ENCODE measurements at places on chromosomes 1 and 21.
A peak's percentile ranks its signal among the peaks of the same experiment; 100 is the strongest.

DNA sequence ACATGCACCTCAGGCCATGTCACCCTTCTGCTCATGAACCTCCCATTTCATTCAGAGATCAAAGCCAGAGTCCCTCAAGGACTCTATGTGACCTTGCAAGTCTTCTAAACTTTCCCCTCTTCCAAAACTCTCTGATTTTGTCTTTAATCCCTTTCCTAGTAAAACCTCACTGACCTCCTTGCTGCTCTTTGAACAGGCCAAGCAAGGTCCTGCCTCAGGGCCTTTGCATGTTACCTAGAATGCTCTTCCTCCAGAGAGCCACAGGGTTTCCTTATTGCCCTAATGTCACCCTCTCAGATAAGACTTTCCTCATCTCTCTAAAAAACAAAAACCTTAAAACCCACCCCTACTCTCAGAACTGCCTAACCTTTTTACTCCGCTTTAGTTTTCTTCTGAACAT, 26.6 kb downstream of the IL23R start:
- DNase-seq = no peak

GRCh38 chr1:160400223-160400645, at the start of gene VANGL2:
Gene VANGL2, plus strand, starts transcription at chr1:160400564. Its CDS starts 15,274 bp downstream, at chr1:160415838.
- peak; percentile 89 for DNase-seq

DNA sequence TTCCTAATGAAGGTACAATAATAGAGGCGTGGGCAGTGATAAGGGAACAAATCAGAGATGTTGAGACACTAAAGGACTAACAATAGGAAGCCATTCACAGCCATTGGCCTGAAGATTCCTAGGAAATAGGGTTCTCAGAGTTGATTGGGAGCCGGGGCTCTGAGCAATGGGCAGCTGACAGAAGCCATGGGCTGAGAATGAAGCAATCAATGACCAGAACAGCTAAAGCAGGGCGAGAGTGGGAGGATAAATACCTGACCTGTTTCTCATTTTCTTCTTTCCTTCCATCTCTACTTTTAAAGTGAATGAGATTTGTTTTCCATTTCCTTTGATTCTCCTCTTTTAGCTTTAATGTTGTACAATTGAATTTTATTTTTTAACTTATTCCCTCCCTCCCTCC, 774.7 kb upstream of the ADGRL4 start:
- no peak for DNase-seq

DNA sequence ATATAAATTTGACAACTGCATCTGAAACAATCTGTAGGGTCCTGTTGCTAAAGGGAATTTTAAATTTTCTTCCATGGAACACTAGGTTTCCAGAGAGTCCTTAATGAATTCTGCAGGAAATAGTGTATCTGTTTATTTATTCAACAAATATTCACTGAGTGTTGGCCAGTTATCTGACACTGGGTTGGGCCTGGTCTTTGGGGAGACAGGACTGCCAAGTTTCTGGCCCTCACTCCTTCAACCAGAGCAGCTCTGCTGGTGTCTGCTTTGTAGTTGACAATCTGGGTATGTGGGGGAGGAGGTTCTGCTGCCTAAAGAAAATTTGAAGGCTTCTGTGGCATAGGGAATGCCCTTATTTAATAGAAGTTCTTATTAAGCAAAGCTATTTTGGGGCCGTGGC, 26.1 kb upstream of the HUNK start:
- no peak for DNase-seq

DNA sequence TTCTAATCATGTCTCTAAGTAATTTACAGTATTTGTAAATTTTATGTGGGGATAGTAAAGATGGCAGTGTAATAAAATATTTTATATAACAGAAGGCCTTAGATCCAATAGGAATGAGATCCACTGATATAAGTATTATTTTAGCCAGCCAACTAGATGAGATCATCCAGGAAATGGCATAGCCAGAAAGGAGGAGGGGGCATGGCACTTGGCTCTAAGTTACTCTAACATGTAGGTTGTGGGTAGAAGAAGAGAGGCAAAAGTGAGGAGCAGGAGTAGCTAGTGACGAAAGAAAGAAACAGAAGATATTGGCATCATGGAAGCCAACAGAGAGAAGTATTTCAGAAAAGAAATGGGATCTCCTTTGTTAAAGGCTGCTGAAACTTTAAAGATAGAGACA, 426.1 kb downstream of the PTPRC start:
- DNase-seq = no peak

Data from NT2/D1 (cell line).